ENCODE measurements at places on chromosomes 7 and 10. TPM values are rescaled to one million over a fixed set of nuclear protein-coding genes. Genes with fewer than 3 reads are reported as not detected.

Gene PDE6C
- total RNA-seq = not detected

Gene TMEM236
- total RNA-seq = under 0.01 TPM

Gene IFIT1B
- total RNA-seq = not detected

Gene C10orf62
- total RNA-seq = 0.11 TPM

Gene TMEM176A
- total RNA-seq = not detected

Gene CHST15
- 40.2 TPM for total RNA-seq

Gene PCLO
- total RNA-seq = 0.57 TPM

DNA sequence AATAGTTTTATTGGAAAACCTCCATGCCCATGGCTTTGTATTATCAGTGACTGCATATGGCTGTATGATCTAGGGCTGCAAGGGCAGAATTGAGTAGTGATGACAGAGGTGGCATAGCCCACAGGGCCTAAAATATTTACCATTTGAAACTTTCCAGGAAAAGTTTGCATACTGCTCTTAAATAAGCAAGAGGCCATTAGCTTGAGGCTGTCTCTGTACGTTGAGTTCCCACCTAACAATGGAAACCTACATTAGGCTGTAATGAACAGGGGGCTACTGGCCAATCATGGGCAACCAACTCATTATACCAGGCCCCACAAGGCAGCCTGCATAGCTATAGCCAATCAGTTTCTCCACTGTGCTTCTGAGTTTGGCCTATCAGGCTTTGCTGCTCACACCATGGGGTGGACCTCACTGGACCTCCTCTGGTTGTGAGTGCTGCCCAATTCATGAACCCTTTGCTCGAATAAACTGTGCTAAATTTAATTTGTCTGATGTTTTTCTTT, 673 bp upstream of the ST8SIA6 start:
- DNase-seq = no peak

DNA sequence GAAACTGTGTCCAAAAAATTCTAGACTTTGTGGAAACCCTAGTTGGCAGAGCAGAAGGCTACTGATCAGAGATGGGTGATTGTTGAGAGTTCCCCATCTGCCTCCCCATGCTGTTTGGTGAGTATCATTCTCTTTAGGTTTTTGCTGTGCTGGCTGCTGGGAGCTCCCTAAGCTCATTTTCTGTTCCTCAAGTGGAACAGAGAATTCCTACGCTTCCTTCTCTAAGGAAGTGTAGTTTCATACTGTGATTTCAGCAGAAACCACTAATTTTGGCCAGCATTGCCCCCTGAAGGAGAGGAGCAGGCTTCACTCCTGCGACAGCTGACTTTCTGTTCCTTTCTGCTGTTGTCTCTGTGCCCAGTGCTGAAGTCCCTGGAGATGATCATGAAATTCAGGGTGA, 355.3 kb upstream of the NPVF start:
- DNase-seq = no peak

GRCh38 chr10:62044566-62044965, 143.1 kb downstream of the ARID5B start:
- no peak for DNase-seq

- peak; percentile 66 for DNase-seq
Measured at GRCh38 chr7:22586786-22587140, 86.8 kb upstream of the STEAP1B start.

GRCh38 chr7:117220836-117221235, 102.0 kb downstream of the WNT2 start:
- no peak for DNase-seq

DNA sequence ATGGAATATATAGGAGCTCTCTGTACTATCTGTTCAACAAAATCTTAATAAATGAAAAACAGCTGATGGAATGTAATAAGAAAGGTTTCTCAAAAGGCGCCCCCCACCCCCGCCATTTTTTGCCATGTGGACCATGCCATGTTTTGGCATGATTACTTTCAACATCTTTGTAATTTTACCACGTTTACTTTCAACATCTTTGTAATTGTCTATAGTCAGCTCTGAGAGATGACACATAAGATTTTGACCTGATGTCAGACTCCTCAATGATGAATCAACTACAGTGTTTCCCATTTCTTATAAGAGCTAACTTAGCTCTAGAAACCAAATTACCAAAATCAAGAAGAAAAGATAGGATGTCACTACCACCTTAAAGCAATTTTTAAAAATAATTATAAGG, 144.9 kb upstream of the AHR start:
- DNase-seq = peak; percentile 28

GRCh38 chr7:35993676-35994606, 159.1 kb upstream of the EEPD1 start:
- peak; percentile 64 for DNase-seq

DNA sequence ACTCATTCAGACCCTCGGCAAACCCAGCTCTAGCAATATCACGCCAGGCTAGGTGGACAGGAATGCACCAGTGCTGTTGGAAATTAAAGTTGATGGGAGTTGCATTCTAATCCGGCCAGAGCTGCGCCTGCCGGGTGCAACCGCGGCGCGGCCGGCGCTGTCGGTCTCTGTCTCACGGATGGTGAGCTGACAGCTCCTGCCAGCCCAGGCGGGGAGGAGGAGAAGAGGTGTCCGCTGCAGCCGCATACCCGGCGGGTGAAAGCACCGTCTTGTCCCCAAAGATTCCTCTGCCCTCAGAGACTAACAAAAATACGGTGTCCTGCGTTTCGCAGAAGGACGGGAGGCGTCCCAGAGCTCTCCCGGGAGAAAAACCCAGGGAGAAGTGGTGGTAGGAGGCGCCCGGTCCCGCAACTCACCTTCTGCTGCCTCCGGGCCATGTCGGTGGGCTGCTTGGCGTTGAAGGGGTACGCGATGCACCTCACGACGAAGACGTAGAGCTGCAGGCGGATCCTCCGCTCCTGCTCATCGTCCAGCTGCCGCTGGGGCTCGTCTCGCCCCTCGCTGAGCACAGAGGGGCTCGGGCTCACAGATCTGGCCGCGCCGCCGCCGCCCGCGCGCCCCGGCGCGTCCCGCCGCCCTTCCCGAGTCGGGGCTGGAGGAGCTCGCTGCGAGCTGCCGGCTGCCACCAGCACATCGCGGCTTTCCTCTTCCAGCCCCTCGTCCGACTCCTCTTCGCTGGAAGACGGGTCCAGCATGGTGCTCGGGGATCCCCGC, 490 bp downstream of the CADPS2 start:
- no peak for DNase-seq

DNA sequence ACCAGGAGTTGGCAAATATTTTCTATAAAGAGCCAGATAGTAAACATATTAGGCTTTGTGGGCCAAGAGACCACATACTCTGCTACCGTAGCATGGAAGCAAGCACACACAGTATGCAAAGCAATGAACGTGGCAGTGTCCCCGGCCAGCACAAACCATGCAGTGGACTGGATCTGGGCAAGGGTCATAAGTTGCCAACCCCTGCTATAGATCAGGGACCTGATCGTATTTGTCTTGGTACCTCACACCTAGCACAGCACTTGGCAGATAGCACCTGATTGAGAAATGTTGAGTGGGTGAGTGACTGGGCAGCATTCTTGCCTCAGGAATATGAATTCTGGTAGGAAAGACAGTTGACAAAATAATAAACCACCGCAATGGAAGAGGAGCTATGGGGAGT, 331.9 kb downstream of the FGFR2 start:
- no peak for DNase-seq

GRCh38 chr10:79026341-79026761, 42.4 kb upstream of the ZMIZ1 start:
- no peak for DNase-seq

DNA sequence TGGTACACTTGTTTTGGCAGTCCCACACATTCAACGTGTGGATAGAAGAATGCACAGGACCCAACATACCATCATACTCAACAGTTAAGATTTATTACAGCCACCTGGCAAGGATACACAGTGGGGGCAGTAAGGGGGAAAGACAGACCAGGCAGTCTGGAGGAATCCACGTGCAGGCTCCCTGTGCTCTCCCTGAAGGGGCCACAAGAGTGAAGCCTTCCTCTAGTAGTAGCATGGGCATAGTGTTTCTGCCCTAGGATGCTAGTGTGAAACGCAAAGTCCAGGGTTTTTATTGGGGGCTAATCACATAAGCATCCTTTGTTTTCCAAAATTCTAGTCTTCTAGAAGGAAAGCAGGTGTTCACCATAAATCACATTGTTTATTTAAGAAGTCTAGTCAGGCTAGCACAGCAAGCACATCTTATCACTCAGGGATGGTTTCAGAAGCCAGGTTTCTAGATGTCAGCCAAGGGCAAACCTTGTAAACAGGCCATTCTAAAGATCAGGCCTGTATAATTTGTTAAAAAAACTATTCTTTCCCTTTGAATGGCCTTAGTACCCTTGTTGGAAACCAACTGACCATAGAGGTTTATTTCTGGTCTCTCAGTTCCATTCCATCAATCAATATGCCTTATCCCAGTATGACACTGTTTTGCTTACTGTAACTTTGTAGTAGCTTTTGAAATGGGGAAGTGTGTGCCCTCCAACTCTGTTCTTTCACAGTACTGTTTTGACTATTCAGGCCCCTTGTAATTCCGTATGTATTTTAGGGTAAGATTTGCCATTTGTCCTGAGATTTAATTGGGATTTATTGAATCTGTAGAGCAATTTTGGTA, 12.4 kb upstream of the TFAM start:
- peak; percentile 13 for DNase-seq

DNA sequence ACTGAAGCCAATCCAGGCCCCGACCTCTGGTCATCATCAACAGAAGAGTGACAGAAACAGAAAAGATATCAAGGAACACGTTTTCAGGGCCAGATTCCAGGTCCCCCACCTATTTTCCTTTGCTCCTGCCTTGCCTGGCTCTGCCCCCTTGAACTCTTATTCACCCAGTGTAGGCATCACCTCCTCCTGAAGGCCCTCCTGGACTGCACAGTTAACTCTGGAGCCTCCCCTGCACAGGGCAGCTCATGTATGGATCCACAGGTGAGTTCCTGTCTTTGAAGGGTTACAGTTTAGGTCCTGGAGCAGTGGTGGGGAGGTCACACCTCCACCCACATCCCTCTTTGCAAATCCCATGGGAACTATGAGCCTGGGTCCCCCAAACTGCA, 163.3 kb upstream of the TNRC18 start:
- no peak for DNase-seq

Measured in LHCN-M2 (cell line).